Naive thymus-derived CD4-positive, alpha-beta T cell (primary cell): ENCODE measurements at places on chromosomes 16 and 17. TPM values are rescaled to one million over a fixed set of nuclear protein-coding genes. Genes with fewer than 3 reads are reported as not detected.

GRCh38 chr16:19696328-19696727 lies 21.7 kb downstream of the KNOP1 start:
- peak overlapping the region; percentile 59 for H3K27ac ChIP-seq
- DNase-seq, result no peak
- no peaks in the 10 kb centered on the region for H3K36me3 ChIP-seq
- no peaks in the 10 kb centered on the region for H3K27me3 ChIP-seq
- peaks cover 34% of the 10 kb centered on the region for H3K4me1 ChIP-seq
- H3K4me3 ChIP-seq, result peak overlapping the region; percentile 39

- H3K4me3 ChIP-seq, result no peak overlapping the region
- no peak for DNase-seq
- H3K36me3 ChIP-seq, result no peaks in the 10 kb centered on the region
- no peak overlapping the region for H3K27ac ChIP-seq
These were observed 11.0 kb upstream of the BBS2 start for GRCh38 chr16:56530872-56531271.

DNA sequence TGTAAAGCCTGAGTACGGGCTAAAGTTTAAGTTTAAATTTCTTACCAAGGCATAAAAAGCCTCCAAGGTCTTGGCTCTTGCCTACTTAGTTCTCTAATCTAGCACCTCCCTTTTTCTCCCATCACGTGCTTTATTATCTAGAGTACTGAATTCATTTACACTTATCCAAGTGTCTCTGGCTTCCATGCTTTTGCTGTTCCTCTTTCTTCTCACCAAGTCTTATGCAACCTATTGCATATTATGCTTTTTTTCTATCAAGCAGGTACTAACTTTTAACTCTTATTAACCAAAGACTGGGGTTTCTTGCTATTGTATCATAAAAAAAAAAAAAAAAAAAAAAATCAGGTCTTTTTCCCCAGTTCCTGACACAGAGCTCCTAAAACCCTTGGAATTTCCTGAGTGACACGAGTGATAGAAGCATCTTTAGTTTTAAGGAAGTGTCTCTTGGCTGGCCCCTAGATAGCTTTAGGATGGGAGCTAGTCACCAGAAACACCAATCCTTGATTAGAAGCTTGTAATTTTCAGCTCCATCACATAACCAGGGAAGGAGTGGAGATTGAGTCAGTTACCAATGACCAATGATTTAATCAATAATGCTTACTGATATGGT lies 44.9 kb downstream of the SSH2 start:
- no peaks in the 10 kb centered on the region for H3K27me3 ChIP-seq
- no peak overlapping the region for H3K27ac ChIP-seq
- no peaks in the 10 kb centered on the region for H3K36me3 ChIP-seq
- H3K4me1 ChIP-seq, result no peaks in the 10 kb centered on the region
- H3K4me3 ChIP-seq, result no peak overlapping the region

The TBC1D3E gene
- not detected for polyA plus RNA-seq

The DPEP3 gene
- 0.37 TPM for polyA plus RNA-seq

- H3K36me3 ChIP-seq, result no peaks in the 10 kb centered on the region
- no peak overlapping the region for H3K4me3 ChIP-seq
- peaks cover 3% of the 10 kb centered on the region for H3K4me1 ChIP-seq
- DNase-seq, result no peak
These were observed 2.1 kb upstream of the PYCR1 start for GRCh38 chr17:81939218-81939617.

GRCh38 chr16:9042964-9043680 lies 48.3 kb upstream of the HAPSTR1 start:
- H3K4me3 ChIP-seq, result no peak overlapping the region
- H3K27ac ChIP-seq, result no peak overlapping the region
- no peak for DNase-seq
- no peaks in the 10 kb centered on the region for H3K36me3 ChIP-seq
- H3K4me1 ChIP-seq, result no peaks in the 10 kb centered on the region
- H3K27me3 ChIP-seq, result no peaks in the 10 kb centered on the region
